ENCODE measurements at places on chromosomes 3 and 15.

GRCh38 chr3:127482216-127483004 is 108.1 kb downstream of the TPRA1 start:
- DNase-seq: no peak

GRCh38 chr3:30081904-30082303 is 524.5 kb upstream of the TGFBR2 start:
- no peak for DNase-seq

GRCh38 chr15:83753872-83754493 is 100.1 kb downstream of the ADAMTSL3 start:
- DNase-seq: no peak

DNA sequence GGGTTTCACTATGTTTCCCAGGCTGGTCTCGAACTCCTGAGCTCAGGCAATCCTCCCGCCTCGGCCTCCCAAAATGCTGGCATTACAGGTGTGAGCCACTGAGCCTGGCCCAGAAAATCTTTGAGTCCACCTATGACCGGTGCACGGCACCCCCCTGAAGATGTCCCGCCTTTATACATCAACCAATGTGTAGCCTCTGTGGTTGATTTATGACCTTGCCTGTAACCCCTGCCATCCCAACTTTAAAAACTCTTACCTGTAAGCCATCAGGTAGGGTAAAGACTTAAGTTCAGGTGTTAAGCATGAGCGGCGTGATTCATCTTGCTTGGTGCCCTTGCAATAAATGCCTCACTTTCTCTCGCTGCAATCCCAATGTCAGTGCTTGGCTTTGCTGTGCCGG is 14.5 kb upstream of the CTSH start:
- no peak for DNase-seq

GRCh38 chr15:99114511-99115299 is 9.8 kb downstream of the SYNM start:
- DNase-seq: no peak

GRCh38 chr3:111332488-111333080 is 209.4 kb upstream of the CD96 start:
- no peak for DNase-seq

DNA sequence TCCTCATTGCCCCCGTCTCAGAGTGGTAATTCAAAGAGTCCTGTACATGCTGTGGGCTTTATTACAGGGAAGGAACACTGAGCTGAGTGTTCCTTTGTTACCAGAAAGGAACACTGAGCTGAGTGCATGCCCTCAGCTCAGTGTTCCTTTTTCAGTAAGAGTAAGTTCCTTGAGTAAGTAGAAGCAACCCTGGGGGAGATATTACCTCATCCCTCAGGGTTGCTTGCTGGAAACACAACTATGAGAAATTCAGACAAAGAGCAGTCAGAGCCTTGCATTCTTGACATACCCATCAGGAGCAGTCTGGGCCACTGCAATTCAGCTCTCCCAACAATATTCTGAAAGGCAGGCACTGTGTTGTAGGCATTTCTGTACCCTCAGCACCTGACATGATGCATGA is 17.0 kb downstream of the CHRM5 start:
- DNase-seq: no peak

- no peak for DNase-seq
These were observed 8.4 kb upstream of the IL1RAP start for GRCh38 chr3:190505381-190506003.

DNA sequence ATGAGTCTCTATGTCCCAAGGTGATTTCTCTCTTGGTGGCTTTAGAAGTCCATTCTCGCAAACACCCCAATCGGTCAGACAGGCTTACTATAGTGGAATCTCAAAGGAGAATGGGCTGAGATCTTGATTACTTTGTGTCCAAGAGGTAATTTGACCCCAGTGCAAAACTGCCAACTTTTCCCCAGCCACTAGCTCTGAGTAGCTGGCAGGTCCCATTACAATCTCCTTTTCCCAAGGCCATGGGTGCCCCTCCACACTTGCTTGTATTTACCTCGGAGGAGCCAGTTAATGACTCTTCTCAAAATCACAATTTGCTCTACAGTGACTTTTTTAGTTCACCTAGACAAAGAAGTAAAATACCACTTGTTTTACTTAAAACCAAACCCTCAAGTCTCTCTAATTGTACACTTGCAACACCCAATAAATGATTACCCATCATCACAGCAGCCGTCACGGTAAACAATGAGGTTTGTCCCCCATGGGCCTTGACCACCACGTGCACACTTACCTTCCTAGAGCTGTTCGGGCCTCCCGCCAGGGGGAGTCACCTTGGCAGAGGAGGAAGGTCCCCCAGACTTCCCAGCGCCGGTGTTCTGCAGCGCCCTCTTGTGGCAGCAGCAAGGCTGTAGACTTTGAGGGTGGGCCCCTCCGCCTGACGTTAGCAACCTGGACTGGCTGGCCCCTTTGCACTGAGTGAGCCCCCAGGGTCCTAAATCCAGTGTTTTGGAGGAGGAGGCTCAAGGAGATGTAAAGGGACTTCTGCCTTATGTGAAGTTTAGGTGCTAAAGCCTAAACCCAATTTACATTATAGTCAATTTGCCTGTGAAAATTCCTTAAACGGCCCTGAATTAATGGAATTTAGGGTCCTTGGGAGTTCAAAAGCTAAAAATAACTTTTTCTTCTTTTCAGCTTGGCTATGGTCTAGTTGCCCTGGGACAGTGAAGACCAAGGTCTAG is 18.7 kb upstream of the HDAC11 start:
- DNase-seq: no peak

GRCh38 chr3:26712211-26713026 is 89.8 kb downstream of the LRRC3B start:
- DNase-seq: no peak

DNA sequence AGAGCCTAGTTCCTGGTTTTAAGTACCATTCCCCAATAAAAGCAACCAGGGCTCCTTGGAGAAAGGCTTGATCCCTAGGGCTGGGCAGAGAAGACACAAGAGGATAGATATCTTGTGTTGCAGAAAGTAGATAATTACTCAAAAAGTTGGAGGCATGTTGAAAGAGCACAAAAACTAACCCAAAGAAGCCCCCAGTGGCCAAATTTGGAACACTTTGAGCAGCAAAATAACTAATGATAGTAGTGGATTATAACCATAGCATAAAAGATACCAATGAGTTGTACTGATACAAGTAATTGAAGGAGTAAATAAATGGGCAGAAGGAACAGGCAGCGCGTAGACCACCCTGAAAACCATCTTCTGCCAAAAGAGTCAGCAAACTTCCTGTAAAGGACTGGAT is 12.0 kb downstream of the EXOSC7 start:
- no peak for DNase-seq

- DNase-seq: no peak
These were observed 377.8 kb downstream of the GRM7 start for GRCh38 chr3:7238565-7239295.

DNA sequence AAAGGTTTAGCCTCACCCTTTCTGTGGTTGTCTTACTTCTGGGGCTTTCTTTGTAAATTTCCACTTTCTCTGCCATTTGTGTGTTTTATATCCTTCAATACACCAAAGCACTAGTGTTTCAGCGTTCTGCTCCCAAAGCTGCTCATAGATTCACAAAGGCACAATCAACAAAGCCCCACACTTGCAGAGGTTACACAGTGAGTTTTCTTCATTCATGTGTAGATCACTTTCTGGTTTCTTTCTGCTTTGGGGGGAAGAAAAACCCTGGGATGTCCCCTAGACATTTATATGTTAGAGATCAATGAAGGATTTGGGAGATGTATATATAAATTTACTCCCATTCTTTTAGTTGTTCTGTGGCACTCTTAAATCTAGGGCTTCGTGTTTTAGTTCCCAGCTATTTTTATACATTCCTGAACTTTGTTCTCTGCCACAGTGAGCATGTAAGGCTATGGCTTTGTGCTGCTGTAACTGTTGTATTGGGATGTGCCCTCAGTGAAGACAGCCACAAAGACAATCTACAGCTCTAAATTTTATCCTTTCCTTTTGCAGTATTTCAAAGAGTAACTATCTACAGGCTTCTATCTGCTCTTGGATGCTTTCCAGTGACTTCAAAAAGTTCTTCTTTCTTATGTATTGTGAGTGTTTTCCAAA is 636.5 kb downstream of the ZBBX start:
- DNase-seq: no peak

DNA sequence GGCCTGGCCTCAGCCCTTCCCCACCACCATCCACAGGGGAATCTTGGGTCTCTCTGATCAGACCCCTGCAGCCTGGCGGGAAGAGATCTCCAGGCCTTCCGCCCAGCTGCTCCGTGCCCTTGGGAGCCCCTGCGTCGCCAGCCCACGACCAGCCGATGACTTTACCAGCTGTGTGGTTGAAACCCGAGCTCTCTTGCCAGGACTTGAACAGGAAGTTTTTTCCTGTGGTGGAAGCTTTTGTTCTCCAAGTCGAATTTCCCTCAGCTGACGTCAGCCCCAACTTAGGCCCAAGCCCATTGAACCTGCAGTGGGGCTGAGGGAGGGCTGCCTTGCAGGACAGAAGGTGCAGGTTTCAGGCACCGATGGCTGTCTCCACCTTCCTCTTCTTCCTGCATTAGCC is 51.7 kb upstream of the SMAD3 start:
- DNase-seq: no peak

DNA sequence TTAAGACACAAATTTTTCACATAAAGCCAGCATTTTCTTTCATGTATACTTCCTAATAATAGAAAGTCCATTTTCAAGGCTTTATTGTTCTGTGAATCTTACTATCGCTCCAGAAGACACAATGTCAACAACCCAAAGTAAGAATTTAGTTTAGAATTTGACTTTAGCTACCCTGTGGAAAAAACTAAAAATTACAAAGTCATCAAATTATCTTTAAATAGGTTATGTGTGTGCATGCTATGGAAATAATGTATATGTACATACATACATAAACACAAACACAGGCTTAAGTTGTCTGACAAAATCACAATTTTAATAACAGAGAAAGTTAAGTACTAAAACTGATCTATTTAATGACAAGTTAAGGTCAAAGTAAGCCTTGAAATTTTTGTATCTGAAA is 20.2 kb upstream of the XXYLT1 start:
- no peak for DNase-seq

GRCh38 chr3:183394150-183394549 is 34.3 kb downstream of the MCF2L2 start:
- DNase-seq: no peak

DNA sequence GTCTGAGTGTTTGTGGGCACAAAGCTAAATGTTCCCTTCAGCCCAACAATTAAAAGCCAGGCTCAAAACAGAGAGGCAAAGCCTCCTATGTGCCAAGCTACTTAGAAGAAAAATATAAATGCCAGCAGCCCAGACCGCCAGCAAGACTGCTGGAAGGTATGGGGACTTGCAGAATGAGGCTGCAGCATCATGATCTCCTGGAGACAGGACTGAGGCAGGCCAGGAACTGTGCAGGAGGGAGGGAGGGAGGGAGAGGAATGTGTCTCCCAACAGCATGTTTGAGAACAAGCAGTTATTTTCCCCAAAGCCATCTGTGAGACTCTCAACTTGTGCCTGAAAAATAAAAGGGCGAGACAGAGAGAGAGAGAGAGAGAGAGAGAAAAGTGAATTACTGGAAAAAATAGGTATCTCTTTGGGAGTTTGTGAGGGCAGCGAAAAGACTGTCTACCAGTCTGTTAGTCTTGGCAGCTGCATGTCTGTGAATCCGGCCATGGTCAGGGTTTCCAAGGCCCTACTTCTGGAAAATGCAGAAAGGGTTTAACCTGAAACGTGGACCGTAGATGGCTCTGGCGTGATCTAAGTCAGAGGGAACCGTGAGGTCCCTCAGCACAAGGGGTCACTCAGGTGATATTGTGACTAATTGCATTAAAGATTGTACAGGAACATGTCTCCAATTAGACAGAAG is 139.7 kb upstream of the COL8A1 start:
- DNase-seq: no peak

GRCh38 chr3:142857056-142857455 is 31.8 kb downstream of the PCOLCE2 start:
- no peak for DNase-seq

DNA sequence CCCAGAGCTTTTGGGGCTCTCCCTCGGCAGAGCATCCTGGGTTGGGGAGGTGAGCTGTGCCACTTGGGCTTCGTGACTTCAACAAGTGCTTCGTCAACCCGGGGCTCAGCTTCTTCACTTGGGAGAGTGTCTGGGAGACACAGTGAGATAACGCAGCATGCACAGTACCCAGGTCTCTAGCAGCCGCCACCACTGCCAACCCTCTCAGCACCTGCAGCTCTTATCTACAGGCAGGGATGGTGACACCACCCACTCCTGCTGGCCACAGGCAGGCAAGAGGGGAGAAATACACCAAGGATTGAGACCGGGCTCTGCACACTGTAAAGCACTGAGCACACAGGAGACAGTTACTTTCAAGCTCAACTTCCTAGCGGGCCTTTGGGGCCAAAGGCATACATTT is 11.6 kb downstream of the TKT start:
- no peak for DNase-seq

- DNase-seq: no peak
These were observed 321.8 kb downstream of the ULK4 start for GRCh38 chr3:41640076-41640475.

GRCh38 chr3:171177056-171177455 is 150.5 kb upstream of the SLC2A2 start:
- no peak for DNase-seq

DNA sequence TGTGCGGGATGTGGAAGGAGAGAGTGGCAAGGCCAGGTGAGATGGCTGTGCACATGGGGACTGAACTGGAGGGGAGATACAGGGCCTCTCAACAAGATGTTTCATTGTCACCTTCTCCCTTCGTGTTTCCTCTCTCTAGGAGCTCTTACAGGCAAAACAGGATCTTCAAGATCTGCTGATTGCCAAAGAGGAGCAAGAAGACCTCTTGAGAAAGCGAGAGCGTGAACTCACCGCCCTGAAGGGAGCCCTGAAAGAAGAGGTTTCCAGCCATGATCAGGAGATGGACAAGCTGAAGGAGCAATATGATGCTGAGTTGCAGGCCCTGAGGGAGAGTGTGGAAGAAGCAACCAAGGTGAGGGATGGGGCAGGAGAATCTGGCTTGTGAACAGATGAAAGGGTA is 85.2 kb downstream of the CGNL1 start:
- no peak for DNase-seq

DNA sequence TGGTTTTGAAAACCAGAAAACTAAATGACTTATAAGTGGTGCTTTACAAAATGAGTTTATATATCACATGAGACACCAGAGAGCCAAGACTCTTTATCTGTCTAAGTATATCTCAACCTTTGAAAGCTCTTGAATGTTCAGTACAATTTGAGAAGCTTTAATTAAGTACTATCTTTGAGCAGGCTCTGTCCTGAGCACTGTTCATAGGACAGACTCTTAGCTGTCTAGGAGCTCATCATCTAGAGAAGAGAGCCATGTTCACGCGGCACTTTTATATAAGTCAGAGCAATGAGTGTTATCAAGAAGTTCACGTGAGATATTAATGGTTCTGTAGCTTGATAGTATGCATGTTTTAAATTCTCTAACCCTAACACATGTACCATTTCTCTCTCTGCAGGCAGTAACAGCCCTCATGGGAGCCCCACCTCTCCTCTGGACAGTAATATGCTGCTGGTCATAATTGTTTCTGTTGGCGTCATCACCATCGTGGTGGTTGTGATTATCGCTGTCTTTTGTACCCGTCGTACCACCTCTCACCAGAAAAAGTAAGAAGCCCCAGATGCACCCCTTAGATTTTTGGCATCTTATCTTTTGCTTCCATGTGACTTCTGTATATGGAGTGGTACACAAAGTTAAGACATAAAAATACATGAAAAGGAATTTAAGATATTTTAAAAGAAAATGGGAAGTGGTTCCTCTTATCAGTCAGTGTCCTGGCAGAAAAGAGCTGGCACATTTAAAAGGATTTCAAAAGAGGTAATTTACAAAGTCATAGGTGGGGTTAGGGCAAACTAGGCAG is 86.0 kb downstream of the HCN4 start:
- no peak for DNase-seq

- no peak for DNase-seq
These were observed 127.0 kb downstream of the TFDP2 start for GRCh38 chr3:142022381-142022780.
